ENCODE measurements at places on chromosomes 2 and 18.
A peak's percentile ranks its signal among the peaks of the same experiment; 100 is the strongest.

DNA sequence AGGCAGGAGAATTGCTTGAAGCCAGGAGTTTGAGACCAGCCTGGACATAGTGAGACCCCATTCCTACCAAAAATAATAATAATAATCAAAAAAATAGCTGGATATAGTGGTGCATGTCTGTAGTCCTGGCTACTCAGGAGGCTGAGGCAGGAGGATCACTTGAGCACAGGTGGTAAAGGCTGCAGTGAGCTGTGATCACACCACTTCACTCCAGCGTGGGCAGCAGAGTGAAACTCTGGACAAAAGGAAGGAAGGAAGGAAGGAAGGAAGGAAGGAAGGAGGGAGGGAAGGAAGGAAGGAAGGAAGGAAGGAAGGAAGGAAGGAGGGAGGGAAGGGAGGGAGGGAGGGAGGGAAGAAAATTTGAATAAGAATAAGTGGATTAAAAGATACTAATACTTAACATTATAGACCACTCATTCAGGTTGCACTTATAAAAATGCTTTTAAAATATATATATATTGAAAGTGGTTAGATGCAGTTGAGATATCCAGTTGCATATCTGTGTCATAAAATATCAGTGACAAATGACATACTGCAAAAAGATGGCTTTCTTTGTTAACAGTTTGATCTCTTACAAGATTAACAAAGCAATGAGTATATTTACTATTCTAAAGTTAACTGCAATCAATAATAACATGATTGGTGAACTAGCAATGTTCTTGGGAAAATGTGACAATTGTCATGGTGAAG, 702.4 kb downstream of the CPS1 start:
- no peak for DNase-seq

DNA sequence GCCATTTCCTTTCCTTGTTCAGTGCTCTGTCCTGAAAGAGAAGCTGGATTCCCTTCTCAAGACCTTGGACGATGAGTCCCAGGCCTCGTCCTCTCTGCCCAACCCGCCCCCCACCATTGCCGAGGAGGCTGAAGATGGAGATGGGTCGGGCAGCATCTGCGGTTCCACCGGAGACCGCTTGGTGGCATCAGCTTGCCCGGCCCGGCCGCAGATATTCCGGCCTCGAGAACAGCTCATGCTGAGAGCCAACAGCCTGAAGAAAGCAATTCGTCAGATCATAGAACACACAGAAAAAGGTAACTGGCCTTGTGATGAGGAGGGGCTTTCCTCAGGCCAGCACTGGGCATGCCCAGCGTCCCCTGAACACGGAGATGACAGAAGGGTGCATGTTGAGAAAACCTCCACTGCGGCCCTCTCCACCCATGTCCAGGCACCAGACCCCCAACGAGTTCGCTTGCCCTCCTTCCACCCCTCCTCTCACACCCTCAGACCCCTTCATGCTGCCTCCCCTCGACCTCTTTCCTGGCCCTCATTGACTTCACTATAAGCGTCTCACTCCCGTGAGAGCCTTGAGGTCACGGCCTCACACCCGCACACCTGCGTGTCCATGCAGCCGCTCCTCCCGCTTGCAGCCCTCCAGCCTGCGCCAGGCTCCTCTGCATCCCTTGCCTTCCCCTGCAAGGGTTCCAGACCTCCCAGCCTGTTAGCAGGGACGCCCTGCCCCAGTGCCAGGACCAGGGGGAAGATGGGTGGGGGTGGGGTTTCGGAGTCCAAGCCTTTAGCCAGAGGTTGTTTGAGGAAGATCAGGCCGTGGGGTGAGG, 95.0 kb downstream of the DGKD start:
- DNase-seq: no peak

- peak; percentile 9 for DNase-seq
Observed at GRCh38 chr2:30446602-30447148, 371 bp upstream of the LCLAT1 start.

DNA sequence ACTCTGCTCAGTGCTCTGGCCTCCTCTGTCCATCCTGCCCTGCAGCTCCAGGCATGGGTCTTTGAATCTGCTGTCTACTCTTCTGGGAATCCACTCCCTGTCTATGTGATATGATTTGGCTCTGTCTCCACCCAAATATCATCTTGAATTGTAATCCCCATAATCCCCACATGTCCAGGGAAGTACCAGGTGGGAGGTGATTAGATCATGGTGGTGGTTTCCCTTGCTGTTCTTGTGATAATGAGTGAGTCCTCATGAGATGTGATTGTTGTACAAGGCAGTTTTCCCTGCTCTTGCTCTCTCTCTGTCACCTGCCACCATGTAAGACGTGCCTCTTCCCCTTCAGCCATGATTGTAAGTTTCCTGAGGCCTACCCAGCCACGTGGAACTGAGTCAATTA, 881.8 kb upstream of the ID2 start:
- no peak for DNase-seq

DNA sequence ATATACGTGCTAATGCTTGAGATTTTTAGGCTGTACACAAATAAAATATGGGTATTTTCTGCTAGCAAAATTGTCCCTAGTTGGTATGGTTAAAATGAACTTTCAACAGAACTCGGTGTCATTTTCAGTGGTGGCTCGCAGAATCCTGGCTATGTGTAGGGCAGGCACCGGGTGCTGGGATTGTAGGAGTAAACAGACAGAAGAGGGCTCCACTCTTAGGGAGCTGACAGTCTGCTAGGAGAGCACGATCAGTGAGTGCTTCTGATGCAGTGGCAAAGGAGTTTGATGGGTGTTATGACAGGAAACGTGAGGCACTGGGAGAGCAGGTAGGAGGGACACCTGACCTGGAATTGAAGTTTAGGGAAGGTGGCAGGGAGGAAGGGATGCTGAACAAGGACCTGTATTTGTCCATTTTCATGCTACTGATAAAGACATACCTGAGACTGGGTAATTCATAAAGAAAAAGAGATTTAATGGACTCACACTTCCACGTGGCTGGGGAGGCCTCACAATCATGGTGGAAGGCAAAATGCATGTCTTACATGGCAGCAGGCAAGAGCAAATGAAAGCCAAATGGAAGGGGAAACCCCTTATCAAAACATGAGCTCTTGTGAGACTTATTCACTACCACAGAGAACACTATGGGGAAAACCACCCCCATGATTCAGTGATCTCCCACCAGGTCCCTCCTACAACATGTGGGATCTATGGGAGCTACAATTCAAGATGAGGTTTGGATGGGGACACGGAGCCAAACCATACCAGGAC, 105.4 kb upstream of the LCLAT1 start:
- DNase-seq: no peak

- DNase-seq: no peak
Observed at GRCh38 chr2:200863782-200864175, 679 bp downstream of the CLK1 start.

DNA sequence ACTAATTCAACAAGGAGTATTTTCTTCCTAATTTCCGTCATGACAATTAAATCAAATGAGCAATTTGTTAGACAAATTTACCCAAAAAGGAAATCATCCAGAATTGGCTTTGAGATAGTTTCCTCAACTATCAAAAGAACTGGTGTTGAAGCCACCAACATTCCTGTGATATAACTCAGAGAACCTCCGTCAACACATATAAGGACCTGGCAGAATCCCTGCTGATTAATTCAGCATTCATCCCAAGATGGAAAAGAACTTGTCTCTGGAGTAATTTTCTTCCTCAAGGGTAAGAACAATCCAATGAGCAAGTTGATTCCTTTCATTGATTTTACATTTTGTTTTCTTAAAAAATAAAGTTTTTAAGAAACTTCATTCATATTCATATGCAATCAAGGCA, 62.0 kb downstream of the MBD2 start:
- DNase-seq: peak; percentile 11

DNA sequence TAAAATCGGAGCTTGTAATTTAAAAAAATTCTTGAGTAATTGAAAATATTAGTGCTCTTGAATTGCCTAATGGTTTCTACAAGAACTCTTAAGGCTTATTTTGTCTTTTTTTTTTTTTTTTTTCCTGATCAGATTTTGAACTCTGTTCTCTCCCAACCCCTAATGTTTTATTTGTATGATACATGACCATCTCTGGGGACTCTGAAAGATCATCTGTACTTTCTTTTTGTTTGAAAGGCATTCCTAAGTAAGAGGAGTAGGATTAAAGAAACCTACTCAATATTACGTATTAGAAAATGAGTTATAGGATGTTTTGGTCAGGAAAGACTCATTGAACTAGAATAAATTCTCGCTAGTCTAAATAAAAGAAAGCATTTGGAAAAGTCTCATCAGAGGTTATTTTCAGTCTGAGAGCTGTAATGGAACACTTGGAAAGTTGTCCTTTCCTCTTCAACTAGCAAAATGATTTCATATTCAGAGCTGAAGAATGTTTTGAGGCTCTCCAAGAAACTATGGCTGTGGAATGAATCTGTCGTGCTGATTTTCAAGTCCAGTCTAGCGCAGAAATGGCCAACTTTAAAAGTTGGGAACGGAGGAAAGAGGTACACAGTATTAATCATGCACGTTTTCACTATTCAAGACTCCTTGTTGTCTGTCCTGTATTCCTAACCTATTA, 182.7 kb downstream of the PRPF40A start:
- DNase-seq: no peak
